Stimulated activated CD4-positive, alpha-beta T cell treated with anti-CD3 and anti-CD28 coated beads, Interleukin-2, amount 100 ng/mL, for 4 hours (primary cell): ENCODE measurements at places on chromosomes 2 and 18.

GRCh38 chr2:221468317-221468716 is 103.8 kb downstream of the EPHA4 start:
- DNase-seq, result no peak

GRCh38 chr2:218781691-218782527 is at the start of gene CYP27A1:
TSS of gene CYP27A1 (plus strand) at chr2:218782147. CDS start at chr2:218782183, 36 bp downstream.
- DNase-seq, result no peak

GRCh38 chr2:180829836-180830235 is 150.6 kb upstream of the UBE2E3 start:
- DNase-seq, result no peak

- no peak for DNase-seq
Observed at GRCh38 chr2:164710837-164711765, 89.8 kb upstream of the GRB14 start.

DNA sequence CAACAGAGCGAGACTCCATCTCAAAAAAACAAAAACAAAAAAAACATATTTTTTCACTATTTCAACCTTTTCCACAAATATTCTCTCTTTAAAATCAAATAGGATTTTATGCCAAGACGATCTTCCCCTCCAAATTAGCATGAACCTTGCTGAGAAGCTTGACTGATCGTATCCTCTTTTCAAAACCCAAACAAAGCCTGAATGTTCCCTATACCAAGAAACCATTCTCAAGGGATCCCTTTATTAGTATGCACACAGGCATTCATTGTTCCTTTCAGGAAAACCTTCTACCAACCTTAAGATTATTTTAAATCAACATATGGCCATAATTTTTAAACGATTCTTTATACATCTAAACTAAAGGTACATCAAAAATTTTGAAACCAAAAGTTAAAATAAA is 6.3 kb downstream of the SPIRE1 start:
- no peak for DNase-seq

DNA sequence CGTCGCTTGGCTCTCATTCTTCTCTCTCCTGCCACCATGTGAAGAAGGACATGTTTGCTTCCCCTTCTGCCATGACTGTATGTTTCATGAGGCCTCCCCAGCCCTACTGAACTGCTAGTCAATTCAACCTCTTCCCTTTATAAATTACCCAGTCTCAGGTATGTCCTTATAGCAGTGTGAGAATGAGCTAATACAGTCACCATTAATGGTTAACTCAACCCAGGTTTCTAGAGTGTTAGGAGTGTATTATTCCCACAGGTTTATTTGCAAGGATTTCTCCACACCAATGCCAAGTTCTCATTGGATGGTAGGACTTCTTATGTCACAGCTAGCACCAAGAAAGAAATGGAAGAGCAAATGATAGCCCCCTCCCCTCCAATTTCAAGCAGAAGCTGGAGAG is 71.9 kb downstream of the DYNAP start:
- DNase-seq, result no peak

DNA sequence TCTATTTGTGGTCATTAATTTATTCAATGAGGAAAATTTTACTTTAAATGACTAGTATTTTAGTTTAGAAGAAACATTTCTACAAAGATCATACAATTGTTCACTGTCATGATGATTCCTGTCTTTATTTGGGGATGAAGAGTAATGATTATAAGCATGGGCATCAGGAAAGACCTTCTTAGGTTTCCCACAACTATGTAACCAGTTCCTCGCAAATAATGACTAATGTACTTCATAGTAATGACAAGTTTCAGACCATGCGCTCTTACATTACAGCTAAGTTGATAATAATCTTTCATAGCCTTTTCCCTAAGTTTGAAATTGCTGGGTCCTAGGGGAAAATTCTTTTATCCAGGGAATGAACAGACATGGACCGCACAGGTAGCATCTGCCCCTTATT is 90.5 kb downstream of the MYO5B start:
- no peak for DNase-seq

DNA sequence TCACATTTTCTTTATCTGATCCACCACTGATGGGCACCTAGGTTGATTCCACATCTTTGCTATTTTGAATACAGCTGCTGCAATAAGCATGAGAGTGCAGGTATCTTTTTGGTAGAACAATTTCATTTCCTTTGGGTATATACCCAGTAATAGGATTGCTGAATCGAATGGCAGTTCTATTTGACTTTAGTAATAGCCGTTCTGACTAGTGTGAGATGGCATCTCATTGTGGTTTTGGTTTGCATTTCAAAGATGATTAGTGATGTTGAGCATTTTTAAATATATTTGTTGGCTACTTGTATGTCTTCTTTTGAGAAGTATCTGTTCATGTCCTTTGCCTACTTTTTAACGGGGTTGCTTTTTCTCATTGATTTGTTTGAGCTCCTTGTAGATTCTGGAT is 72.3 kb downstream of the CCDC138 start:
- no peak for DNase-seq

- DNase-seq, result no peak
Observed at GRCh38 chr2:102359527-102359926, 3.9 kb downstream of the IL18R1 start.

GRCh38 chr2:27803046-27803445 is 31.5 kb downstream of the MRPL33 start:
- no peak for DNase-seq

DNA sequence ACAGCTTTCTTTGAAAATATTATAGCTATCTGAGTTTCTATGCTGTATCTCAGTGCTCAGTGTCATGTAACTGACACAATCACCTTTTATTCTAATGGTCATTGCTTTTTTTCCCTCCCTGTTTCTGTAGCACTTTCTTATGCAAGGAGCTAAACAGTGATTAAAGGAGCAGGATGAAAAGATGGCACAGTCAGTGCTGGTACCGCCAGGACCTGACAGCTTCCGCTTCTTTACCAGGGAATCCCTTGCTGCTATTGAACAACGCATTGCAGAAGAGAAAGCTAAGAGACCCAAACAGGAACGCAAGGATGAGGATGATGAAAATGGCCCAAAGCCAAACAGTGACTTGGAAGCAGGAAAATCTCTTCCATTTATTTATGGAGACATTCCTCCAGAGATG is 56.4 kb downstream of the SCN2A start:
- DNase-seq, result no peak

- no peak for DNase-seq
Observed at GRCh38 chr18:13262839-13263691, 44.5 kb downstream of the LDLRAD4 start.

- DNase-seq, result no peak
Observed at GRCh38 chr2:120885321-120885720, 149.7 kb downstream of the GLI2 start.

GRCh38 chr2:231463698-231464575 is at the start of gene NCL:
TSS of gene NCL (minus strand) at chr2:231464484. CDS start at chr2:231464353, 131 bp downstream.
- peak; percentile 88 for DNase-seq

DNA sequence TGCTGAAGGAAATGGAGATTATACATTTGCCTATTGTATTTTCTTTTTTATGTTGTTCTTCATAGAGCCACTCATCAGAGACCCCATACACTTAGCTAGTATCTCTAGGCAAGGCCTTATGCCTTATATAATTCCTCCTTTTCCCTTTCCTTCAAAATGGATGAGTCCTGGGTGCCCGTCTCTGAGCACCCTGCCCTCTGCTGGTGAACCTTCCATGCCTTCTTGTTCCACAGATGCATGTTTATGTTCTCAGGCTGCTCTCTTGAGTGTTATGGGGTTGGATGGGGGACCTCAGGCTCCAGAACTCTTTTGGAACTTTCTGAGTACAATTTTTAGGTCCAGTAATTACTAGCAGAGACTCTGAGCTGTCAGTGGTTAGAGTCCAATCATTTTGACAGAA is 368.6 kb upstream of the SPRED2 start:
- DNase-seq, result no peak

- DNase-seq, result no peak
Observed at GRCh38 chr2:219131327-219131726, 29.3 kb downstream of the NHEJ1 start.

GRCh38 chr18:33020877-33021276 is 248.1 kb upstream of the KLHL14 start:
- no peak for DNase-seq

DNA sequence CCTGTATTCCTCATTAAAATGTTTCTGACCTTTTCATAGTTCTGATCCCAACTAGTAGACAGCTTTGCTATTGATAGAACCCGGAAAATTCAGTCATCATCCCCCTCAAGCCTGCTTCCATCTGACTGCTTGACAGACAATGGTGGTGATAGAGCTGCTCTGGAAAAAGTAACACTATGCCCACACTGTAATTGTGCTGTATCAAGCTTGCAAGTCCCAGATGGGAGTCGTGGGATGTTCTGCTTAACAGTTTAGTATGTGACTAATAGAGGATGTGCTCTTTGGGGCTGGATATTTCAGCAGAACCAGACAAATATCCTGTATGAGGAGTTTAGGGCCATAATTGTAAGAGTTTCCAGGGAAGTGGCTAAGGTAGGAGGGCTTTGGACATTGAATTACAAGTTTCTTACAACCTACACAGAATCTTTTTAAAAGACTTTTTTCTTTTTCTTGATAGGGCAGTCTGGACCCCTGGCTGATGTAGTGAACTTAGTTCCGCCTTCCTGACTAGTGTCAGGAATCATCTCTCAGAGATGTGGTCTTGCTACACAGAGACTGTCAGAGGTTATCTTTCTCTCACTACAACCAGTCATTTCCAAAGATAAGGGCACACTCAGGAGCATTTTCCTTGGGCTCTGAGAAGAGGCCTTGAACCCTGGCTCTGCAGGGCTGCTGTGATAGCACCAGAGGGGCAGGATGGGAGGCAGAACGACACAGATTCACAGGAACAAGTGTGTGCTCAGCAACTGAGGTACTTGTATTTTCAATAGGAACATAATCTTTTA is 158.0 kb upstream of the RBMS1 start:
- no peak for DNase-seq

DNA sequence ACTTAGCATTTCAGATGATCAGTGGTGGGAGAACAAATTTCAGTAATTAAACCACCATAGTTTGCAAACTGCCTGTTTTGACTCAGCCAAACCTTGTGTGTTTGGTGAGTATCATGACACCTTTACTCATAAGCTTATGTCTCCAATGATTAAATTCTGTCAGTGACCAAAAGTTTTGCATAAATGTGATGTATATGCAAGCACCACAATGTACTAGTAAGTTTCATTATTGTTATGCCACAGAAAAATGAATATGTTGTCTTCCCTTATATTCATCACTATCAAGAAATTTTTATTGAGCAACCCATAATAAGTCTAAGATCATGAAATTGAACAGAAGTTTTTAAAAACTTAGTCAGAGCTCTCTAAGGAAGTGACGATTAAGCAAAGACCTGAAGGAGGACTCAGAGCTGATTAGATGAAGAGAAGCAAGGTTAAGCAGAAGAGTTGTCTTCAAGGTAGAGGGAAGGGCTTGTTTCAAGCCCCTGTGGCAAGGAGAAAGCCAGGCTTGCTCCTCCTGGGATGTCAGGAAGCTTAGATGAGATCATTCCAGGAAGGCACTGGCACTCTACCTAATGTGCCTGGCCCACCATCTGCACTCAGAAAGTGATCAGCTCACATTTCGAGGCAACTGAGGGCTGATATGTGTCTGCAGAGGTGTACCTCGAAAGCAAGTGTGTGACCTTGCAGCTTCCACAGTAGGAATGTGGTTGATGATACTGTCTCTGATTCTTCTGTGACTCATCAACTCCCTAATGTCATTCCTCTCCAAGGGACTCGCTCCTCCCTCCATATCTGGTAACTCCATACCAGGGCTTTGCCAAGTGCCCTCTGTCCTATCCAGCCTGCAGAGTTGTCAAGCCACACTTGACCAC is 54.7 kb downstream of the KCTD18 start:
- no peak for DNase-seq

DNA sequence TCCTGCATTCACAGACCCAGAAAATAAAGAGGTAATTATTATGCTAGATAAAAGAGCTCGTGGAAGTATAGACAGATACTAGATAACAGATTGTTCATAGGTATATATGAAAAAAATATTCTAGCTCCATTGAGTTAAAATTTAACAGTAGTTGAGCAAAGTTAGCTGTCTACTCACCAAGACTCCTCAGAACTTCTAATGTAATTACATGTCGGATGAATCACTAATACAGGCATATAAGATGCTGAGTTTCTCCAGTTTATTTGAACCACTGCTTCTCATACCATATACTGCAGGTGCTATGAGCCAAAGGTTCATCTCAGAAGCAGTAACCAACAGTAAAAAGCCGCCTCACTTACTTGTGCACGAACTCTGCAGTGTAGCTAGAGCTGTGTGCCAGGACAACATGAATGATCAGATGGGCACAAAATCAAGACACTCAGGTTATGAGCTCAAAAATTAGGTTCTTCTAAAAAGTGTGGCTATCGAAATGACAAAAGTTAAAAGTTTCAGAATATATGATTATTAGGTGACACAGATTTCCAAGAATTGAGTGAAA is 373.4 kb downstream of the NCKAP5 start:
- DNase-seq, result no peak

DNA sequence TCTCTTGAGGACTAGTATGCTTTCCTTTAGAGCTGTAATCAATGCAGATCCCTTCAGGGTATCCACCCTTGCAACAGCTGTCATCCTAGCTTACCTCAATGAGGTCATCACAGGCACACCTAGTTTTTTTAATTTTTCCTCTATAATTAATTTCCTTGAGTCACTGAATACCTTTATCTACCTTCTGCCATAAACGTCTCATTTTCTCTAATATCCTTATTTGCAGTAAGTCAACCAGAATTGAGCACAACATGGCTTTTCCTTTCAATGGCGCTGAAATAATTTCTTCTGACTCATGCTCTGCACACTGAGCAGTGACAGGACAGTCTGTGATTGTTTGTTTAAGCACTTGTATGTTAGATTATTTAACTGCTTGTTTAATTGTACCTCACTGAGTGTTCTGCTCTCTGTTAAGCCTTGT is 49.4 kb downstream of the ETAA1 start:
- DNase-seq, result no peak

DNA sequence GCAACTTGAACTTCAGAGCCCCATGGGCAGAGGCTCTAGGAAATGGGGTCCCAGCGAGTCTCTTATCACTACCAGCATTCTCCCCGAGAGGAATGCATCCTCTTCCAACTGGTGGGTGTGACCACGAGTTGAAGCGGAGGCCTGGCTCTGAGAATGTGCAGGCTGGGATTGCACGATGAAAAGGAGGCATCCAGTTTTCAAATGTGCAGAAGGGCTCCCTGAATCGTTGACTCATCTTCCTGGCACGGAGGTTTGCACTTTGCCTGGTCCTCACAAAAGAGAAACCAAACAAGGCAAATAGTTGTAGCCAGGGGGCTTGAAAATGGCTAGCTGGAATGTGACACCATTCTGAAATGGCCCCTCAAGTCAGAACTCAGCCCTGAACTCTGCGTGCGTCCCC is 216.7 kb downstream of the GLI2 start:
- DNase-seq, result no peak
